ENCODE measurements at places on chromosomes 12 and 14. TPM values are rescaled to one million over a fixed set of nuclear protein-coding genes. Genes with fewer than 3 reads are reported as not detected.

DNA sequence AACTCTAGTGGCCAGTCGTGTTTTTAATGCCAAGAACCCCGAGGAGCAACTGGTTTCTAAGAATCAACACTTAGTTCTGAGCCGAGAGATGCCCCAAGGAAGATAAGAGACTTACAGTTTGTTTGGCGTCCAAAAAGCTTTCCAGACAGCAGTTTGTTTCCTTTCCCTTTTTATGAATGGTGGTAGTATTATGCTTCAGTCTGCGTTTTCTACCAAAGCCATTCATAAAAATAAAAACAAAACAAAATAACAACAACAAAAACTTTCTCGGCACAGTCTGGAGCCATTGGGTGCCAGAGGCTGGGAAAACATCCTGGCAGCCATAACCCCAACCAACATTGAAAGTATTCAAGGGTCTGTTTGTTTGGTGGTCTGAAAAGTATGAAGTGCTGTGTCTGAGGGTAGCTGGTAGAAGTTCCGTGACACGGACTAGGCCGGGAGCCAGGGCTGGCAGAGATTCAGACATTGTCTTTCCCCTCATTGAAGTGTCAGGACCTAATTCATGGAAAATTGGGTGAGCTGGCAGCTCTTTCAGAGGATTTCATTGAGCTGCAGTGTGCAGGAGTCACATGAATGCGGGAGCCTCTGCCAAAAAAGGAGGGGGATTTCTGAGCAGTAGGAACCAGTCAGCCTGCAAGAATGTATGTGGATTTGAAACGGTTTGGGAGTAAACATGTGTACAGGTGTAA lies 124.2 kb downstream of the HMGA2 start:
- peaks cover 2% of the 10 kb centered on the region for H3K27me3 ChIP-seq
- H3K36me3 ChIP-seq = no peaks in the 10 kb centered on the region
- DNase-seq = no peak
- no peak overlapping the region for H3K27ac ChIP-seq

GRCh38 chr12:14802721-14803010 lies 612 bp downstream of the WBP11 start:
- H3K4me1 ChIP-seq = no peaks in the 10 kb centered on the region
- H3K36me3 ChIP-seq = peaks cover 4% of the 10 kb centered on the region
- no peak overlapping the region for H3K27ac ChIP-seq
- H3K27me3 ChIP-seq = no peaks in the 10 kb centered on the region
- no peak for DNase-seq

- H3K27ac ChIP-seq = no peak overlapping the region
- peaks cover 2% of the 10 kb centered on the region for H3K27me3 ChIP-seq
- peaks cover 39% of the 10 kb centered on the region for H3K4me1 ChIP-seq
- DNase-seq = no peak
- no peak overlapping the region for H3K4me3 ChIP-seq
Observed at GRCh38 chr12:82781309-82781997, 94.7 kb downstream of the TMTC2 start.

- H3K4me1 ChIP-seq = no peaks in the 10 kb centered on the region
- DNase-seq = no peak
- H3K36me3 ChIP-seq = no peaks in the 10 kb centered on the region
- peaks cover 2% of the 10 kb centered on the region for H3K27me3 ChIP-seq
- no peak overlapping the region for H3K27ac ChIP-seq
- no peak overlapping the region for H3K4me3 ChIP-seq
Observed at GRCh38 chr12:113880326-113880725, 85.8 kb downstream of the RBM19 start.

DNA sequence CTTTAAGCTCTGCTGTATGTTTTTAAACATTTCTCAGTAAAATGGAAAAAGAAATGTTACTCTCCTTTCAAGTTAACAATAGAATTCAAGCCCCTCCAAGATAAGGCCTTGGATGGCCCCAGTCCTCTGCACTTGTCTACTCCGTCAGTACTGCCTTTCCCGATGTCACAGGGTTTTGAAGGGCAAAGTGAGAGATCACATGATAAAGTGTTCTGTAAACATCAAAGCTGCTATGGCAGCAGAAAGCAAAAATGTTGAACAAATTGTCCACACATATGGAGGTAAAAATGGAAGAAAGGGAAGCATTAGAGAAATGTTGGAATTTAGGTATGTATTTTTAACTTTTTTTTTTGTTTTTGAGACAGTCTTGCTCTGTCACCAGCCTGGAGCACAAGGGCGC lies 33.5 kb upstream of the CDK2AP1 start:
- H3K27me3 ChIP-seq = peaks cover 5% of the 10 kb centered on the region
- H3K27ac ChIP-seq = no peak overlapping the region
- no peak for DNase-seq
- H3K36me3 ChIP-seq = peaks cover 46% of the 10 kb centered on the region

DNA sequence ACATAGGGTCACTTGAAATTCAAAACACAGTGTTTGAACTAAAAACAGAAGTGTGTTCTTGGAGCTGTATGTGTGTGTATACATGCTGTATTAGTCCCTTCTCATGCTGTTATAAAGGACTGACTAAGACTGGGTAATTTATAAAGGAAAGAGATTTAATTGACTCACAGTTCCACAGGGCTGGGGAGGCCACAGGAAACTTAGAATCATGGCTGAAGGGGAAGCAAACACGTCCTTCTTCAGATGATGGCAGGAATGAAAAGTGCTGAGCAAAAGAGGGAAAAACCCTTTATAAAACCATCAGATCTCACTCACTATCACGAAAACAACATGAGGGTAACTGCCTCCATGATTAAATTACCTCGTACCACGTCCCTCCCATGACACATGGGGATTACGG lies 224.1 kb downstream of the BCAT1 start:
- no peak overlapping the region for H3K27ac ChIP-seq
- H3K4me3 ChIP-seq = no peak overlapping the region
- H3K27me3 ChIP-seq = peaks cover 2% of the 10 kb centered on the region

DNA sequence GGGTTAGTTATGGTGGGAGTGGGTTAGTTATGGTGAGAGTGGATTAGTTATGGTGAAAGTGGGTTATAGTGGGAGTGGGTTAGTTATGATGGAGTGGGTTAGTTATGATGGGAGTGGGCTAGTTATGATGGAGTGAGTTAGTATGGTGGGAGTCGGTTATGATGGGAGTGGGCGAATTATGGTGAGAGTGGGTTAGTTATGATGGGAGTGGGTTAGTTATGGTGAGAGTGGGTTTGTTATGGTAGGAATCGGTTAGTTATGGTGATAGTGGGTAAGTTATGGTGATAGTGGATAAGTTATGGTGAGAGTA lies 22.1 kb upstream of the SFSWAP start:
- no peak overlapping the region for H3K27ac ChIP-seq
- H3K36me3 ChIP-seq = peaks cover 4% of the 10 kb centered on the region
- H3K4me3 ChIP-seq = no peak overlapping the region
- DNase-seq = no peak
- no peaks in the 10 kb centered on the region for H3K4me1 ChIP-seq

C1QL4 gene
- not detected for total RNA-seq

FITM1 gene
- 0.59 TPM for total RNA-seq

DNA sequence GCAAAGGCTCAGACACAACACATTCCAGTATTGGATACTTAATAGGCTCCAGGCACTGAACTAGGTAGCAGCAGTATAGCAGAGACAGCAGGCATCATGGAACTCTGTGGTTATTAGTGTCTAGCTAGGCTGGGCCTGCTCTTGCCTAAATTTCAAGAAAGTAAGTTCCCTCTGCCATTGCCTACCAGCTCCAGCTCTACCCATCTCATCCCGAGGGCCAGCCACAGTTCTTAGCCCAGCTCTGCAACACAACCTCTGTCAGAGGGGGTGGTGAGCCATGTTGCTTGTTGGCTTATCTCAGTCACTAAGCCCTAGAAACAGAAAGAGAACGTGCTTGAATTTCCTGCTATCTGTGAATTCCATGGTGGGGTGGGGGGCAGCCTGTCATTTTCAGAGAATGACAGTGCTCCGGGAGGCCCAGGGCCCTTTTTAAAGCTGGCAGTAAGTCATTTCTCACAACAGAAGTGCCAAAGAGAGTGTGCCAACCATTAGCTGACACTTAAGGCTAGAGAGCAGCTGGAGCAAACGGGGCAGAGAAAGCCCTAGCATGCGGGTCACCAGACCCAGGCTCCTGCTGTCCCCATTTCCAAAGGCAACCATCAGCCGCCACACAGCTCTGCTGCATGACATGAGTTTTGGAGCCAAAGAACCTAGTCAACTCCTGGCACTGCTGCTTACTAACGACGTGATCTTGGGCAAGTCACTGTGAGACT lies 105.9 kb downstream of the PRMT8 start:
- H3K4me3 ChIP-seq = no peak overlapping the region
- peaks cover 5% of the 10 kb centered on the region for H3K4me1 ChIP-seq
- no peak overlapping the region for H3K27ac ChIP-seq
- no peaks in the 10 kb centered on the region for H3K36me3 ChIP-seq
- DNase-seq = no peak

FOXN3 gene
- 108 TPM for total RNA-seq

DNA sequence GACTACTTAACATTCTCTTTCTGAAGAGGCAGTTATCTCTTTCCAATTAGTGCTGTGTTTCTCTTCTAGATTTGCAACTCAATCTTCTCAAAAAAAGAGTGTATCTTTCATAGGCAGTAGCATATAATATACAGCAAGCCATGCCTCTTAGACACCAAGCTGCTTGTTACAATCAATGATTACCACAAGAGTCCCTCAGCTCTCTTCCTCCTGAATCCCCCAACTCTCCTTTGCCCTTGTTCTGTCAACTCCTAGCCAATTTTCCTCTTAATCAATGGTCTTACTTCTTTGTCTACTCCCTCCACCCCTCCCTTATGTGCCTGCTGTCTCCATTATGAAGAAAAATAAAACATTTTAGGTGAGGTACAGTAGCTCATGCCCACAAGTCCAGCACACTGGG lies 2.6 kb downstream of the TMTC1 start:
- peaks cover 5% of the 10 kb centered on the region for H3K27me3 ChIP-seq
- no peak overlapping the region for H3K27ac ChIP-seq
- H3K36me3 ChIP-seq = no peaks in the 10 kb centered on the region
- DNase-seq = no peak
- no peak overlapping the region for H3K4me3 ChIP-seq
- peaks cover 3% of the 10 kb centered on the region for H3K4me1 ChIP-seq

GLS2 gene
- 0.21 TPM for total RNA-seq

Data from endothelial cell (in vitro differentiated cells).